Activated T-helper 9 cell treated with anti-CD3 and anti-CD28 coated beads, Interleukin-2, amount 50 U/mL, for 16 hours (primary cell): ENCODE measurements at places on chromosomes 5 and 9.

DNA sequence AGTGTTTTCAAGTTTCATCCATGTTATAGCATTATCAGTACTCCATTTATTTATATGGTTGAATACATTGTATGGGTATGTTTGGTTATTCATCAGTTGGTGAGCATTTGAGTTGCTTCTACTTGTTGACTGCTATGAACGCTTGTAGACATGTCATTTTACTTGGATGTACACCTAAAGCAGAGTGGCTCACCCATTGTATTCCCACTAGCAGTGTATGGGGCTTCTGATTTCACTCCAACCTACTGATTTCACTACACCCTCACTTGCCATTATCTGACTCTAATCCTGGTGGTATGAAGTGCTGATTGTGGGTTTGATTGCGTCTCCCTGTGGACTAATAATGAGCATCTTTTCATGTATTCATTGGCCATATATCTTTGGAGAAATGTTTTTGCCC, 9.5 kb downstream of the NPM1 start:
- no peak for DNase-seq

GRCh38 chr5:108557686-108558085, 175.8 kb upstream of the FBXL17 start:
- DNase-seq, result no peak

DNA sequence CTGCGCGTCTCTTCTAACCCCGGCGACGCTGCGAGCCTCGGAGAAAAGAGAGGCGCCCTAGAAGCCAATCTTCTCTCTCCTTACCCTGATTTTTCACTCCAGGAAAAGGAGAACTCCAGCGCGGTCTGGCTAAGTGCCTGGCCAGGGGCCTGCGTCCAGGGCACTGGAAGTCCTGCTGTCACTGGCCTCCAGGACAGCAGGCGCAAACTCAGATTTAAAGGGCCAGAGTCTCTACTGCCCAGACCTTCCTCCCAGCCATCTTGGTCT, 553 bp upstream of the FOXB2 start:
- DNase-seq, result no peak

DNA sequence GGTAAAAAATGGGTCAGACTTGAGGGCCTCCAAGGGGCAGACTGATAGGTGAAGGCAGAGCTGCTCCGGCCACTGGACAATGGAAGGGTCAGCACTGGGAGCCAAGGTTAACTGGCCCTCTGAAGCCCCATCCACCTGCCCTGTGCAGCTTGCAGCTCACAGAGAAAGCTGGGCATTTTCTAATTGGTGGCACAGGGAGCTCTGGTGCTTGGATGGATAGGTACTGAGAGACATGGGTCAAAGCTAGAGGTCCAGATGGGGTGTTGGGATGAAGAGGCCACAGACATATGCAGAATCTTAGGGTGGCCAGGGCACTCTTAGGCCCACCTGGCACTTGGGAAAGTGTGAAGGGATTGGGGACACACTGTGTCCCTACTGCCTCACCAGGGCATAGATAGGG, 29.5 kb upstream of the SARDH start:
- DNase-seq, result no peak

DNA sequence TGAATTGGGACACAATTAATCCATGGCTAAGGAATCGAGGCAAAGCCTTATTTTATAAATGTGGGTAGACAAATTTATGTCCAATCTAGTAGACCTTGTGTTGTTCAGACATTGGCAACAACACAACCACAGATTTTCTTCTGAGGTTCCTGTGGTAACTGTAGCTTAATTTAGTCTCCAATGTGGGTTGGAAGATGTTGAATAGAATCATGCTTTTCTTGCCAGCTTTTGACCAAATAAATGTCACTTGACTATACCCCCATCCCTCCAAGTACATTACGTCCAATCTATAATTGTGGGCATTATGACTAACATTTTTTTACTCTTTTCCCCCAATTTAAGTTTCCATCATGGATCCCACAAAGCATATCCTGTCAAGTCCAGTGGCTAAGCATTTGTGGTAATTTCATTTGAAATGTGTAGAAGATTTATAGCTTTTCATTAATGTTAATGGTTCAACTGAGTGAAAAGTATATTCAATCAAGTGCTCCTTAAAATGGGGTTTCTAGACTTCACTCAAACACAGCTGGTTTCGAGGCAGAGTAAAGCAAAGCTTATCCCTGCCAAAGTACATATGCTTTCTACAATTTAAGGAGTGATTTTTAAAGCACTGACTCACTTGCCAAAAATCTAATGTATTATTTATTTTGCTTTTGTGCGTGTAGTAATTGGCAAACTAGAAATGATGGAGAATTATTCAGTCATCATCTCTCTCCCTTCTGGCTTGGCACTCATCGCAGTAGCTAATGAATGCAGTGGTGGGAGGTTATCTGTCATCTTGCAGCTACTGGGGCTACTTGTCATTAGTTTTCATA, 141.8 kb downstream of the FAM174A start:
- DNase-seq, result no peak

- DNase-seq, result no peak
These were observed 87.1 kb upstream of the PPP1R26 start for GRCh38 chr9:135392511-135392910.

GRCh38 chr9:122096620-122097415, 3.7 kb upstream of the TTLL11 start:
- no peak for DNase-seq

- DNase-seq, result no peak
These were observed 16.9 kb downstream of the GNG10 start for GRCh38 chr9:111678293-111678692.

GRCh38 chr9:89207026-89207425, 28.4 kb upstream of the SHC3 start:
- no peak for DNase-seq

DNA sequence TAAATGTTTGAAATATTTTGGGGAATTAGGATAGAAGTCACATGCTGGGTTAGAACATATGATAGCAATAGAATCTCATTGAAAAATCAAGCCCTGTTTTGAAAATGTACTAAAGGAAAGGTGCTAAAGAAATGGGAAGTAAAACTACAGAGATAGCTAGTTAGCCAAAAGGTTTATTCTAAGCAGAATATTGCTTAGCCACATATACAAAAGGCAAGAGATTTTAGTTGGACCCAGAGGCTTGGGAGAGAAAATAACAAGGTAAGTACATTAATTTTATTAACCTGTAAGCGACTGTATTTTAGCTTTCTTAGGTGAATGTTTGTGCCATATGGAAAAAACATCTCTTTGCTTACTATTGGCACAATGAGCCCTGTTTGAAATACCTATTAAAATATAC, 108.3 kb downstream of the RPS23 start:
- DNase-seq, result no peak

DNA sequence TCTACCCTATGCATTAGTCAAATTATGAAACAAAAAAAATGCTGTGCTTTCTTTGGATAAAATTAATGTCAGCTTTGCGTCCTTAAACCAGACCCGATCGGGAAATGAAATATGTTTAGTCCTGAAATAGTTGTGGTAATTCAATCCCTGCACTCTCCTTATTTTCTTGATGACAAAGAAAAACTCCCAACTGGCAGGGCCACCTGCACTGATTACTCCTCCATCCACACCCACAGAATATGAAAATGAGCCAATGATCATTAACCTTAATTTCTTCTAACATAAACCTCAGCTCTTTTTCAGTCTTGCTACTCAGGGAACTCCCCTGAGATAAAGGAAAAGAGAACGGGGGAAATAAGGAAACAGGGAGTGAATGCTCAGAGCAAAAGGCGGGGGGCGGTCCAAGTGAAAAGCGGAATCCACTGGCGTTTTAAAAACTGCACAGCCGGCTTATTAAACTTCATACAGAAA, 245.3 kb downstream of the BNC2 start:
- DNase-seq, result no peak

GRCh38 chr5:80092486-80093107, 57.4 kb downstream of the THBS4 start:
- no peak for DNase-seq

GRCh38 chr9:33446946-33447798, at the start of gene AQP3:
Gene AQP3 (minus strand): TSS chr9:33447593. CDS start chr9:33447530, 63 bp downstream.
- peak; percentile 59 for DNase-seq

GRCh38 chr9:69446496-69446895, 121.5 kb downstream of the ENTREP1 start:
- no peak for DNase-seq

DNA sequence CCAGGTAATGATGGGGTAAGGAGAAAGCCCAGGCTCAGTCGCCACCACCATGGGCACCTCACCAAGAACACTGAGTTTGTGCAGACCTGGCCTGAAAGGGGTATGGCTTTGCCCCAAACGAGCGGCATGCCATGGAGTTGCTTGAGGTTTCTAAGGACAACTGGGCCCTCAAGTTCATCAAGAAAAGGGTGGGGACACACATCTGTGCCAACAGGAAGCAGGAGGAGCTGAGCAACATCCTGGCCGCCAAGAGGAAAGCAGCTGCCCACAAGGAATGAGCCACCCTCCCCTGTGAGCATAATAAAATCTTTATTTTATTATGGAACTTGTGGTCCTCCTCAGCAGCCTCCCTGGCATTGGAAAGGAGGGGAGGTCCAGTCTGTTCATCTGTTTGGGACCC, 23.8 kb downstream of the CD14 start:
- DNase-seq, result no peak

DNA sequence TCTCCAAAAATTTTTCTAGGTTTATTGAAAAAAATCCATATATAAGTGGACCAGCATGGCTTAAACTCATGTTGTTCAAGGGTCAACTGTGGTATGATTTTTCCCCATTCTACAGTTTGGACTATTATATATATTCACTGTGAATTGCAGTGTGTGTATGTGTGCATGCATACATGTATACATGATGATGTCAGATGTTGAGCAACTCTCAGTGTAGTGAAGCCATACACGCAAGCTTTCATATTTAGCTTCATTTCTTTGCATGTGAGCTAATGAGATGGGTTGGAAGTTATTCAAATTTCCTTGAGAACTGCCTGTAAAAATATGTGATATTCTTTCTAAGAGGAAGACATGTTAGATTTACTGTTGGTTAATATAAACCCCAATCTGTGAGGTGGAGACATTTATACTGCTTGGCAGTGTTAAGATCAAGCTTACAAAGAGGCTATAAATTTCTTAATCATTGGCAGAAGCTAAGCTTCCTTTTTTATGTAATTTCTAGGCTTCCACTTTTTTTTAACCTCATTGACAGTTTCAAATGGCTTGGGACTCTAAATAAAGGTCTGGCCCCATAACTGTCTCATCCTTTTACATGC, 134.8 kb downstream of the GABRG2 start:
- DNase-seq, result no peak

DNA sequence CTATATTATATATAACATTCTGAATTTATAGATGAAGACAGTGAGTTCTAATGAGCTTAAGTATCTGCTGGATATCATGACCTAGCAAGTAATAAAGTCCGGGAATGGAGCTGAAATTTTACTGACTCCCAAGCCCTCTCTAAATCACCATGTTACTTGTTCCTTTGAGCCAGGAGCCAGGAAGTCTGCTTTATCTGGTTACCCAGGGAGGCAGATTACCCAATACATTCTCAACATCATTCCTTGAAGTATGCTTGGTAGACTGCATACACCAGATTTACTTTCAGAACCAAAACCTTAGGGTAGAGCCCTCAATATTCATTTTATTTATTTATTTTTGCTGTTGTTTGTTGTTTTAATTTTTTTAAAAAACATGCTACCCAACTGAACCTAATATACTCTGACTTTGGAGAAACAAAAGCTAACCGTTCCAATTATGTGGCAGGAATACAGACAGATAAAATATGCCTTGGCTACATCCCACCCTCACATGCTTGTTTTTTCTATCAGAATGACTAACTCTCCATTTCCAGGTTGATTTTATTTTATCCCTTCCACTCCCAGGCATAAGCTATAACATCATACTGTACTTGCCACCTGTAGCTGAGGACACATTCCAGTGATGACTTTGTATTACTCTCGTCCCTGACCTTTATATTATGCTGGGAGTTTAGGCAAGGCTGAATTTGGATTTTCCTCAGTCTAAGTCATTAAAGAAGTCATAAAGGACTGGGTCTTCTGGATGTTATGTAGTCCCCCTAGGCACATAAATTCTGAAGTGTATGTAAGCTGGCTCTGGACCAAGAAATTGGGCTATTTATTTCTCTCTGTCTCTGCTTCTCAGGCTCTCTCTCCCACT, 82.0 kb downstream of the YIPF5 start:
- DNase-seq, result no peak

- DNase-seq, result no peak
These were observed 145.7 kb downstream of the CWC27 start for GRCh38 chr5:64914396-64914795.

DNA sequence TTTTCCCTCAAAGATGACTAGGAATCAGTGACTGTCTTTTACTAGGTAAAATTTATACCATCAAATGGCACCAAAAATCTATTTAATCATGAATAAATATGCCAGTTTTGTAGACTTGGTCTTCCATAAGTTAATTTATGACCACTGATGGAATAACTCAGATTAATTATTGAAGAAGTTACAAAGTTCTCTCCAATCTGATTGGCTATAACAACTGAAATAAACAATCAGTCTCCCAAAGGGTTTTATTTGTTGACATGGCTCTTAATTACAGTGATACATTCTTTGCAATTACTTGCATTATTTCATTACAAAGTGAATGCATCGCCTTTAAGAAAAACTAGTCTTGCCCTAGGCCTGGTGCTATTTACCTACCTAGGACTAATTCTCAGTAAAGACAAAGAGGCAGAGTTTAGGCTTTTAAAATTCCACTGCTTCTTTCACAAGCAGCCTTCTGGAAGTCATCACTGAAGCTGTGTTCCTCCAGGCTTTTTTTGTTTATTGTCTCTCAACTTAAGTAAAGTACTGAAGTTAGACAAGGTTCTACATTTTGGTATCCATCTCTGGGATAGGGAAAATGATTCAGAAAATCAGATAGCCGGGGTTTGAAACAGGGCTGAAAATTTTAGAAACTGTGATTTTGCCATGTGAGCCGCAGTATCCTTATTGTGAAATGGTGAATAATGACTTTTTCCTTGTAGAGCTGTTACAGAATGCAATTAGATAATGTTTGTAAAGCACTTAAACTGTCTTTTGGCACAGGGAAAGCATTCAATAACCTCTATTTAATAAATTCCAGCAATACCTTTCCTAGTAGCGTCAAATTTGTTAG, 2.5 kb downstream of the STOM start:
- no peak for DNase-seq

- peak; percentile 81 for DNase-seq
These were observed at the start of gene N4BP3 for GRCh38 chr5:178113141-178113787. Gene N4BP3 (plus strand): TSS chr5:178113532. CDS start chr5:178119584, 6,052 bp downstream.

GRCh38 chr5:17227868-17228267, 10.4 kb downstream of the BASP1 start:
- DNase-seq, result no peak

DNA sequence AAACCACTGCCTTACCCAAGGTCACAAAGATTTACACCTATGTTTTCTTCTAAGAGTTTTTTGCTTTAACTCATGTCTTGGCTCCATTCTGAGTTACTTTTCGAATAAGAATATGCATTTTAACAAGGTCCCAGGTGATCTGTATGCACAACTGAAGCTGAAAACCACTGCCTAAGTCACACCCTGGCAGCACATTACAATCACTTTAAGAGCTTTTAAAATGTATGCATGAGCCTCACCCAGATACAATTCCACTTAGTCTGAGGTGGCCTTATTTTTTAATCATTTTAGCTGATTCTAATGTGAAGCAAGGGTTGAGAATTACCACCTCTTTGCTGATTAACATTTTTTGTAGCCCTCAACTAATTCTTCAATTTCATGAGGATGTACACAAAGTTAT, 29.5 kb downstream of the IDNK start:
- DNase-seq, result no peak

GRCh38 chr5:161513942-161514341, 32.6 kb downstream of the GABRB2 start:
- no peak for DNase-seq
